ENCODE measurements at places on chromosomes 16 and 17.

DNA sequence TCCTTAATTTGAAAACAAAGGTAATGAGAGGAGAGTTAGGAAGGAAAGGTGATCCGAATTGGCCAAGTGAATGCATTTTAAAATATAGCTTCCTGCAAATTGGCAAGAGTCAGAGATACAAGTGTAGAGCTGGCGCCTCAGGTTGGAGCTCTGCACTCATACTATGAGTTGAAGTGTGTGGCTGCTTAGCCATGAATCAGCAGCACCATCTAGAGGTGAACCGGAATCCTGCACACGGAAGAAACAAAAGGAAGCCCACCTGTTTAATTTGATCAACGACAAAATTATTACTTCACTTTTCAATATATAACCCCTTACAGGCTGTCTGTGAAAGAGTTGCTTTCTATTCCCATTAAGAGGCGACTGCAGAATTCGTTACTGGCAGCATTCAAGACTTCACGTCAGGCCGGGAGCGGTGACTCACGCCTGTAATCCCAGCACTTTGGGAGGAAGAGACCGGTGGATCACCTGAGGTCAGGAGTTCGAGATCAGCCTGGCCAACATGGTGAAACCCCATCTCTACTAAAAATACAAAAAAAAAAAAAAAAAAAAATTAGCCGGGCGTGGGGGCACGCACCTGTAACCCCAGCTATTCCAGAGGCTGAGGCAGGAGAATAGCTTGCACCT is 1253.7 kb upstream of the CDH8 start:
- H3K4me1 ChIP-seq, result no peaks in the 10 kb centered on the region
- H3K27ac ChIP-seq, result no peak overlapping the region
- no peaks in the 10 kb centered on the region for H3K27me3 ChIP-seq
- H3K4me3 ChIP-seq, result no peak overlapping the region

GRCh38 chr16:49910541-49911071 is 54.7 kb upstream of the ZNF423 start:
- no peak for DNase-seq
- H3K4me1 ChIP-seq, result no peaks in the 10 kb centered on the region
- no peaks in the 10 kb centered on the region for H3K36me3 ChIP-seq
- H3K4me3 ChIP-seq, result no peak overlapping the region
- H3K27ac ChIP-seq, result no peak overlapping the region
- peaks cover 4% of the 10 kb centered on the region for H3K27me3 ChIP-seq

DNA sequence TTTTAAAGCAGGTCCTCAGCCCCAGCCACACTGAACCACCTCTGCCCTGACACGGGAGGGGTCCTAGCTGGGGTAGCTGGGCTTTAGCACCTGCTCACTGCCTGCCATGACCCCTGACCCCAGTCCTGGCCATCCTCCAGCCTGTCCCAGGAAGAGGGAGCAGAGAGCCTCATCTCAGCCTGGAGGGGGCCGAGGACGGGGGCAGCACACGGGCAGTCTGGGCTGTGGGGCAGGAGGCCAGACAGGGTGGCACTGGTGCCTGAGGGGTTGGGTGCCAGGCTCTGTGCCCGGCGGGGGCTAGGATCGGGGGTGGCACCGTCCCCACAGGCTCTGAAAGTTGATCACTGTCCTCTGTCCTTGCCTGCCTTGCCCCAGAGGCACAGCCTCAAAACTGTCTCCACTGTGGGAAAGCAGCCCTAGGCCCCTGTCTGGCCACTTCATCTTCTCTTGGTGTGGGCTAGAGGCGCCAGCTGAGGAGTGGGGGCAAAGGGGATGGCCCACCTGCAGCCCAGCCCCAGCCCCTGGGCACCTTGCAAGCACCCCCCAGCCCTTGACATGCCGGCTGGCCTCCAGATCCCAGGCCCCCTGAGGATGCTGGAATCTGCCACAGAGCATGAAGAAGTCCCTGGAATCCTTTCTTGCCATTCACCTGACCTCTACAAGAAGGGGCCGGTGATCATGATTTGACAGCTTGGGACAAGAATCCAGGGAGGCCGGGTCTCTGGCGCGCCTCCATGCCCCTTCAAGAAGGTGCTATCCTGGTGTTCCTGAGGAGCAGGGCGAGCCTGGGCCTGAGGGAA is 15.7 kb downstream of the ENDOV start:
- no peak for DNase-seq
- H3K4me3 ChIP-seq, result no peak overlapping the region
- H3K27me3 ChIP-seq, result no peaks in the 10 kb centered on the region
- H3K27ac ChIP-seq, result no peak overlapping the region
- peaks cover 19% of the 10 kb centered on the region for H3K4me1 ChIP-seq
- H3K36me3 ChIP-seq, result no peaks in the 10 kb centered on the region

DNA sequence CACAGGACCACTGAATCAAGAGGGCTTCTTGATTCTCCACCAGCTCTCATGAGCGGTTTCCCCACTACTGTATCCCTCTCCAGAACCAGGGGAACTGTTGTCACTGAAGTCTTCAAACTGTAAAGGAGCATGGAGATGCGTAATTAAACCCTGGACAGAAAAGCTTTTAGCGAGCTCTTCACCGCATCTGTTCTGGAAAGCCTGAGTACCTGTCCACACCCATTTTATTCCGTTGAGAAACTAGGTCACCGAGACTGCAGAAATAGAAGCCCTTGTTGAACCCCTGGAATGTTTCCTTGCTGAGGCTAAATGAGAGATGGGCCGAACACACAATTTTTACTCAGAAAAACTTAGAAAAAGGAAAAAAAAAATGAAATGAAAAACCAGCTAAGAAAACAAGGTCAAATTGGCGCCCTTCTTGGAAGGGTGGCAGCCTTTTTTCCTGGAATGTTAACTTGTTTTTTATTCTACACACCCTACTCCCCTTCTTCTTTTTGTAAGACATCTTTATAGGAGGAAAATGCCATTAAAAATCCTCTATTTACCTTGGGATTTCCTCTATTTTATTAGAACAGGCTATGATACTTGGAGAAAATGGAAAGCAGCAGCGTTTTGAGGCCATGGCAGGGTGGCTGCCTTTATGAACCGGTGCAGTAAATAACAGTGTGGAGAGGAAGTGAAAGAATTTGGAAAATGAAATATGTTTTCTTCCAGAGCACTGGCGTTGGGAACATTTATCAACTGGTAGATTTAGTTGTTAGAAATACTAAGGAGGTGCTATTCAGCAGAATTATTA is 52.6 kb upstream of the CRISPLD2 start:
- H3K27ac ChIP-seq, result no peak overlapping the region
- peaks cover 41% of the 10 kb centered on the region for H3K36me3 ChIP-seq
- no peak for DNase-seq
- no peaks in the 10 kb centered on the region for H3K4me1 ChIP-seq
- no peaks in the 10 kb centered on the region for H3K27me3 ChIP-seq
- H3K4me3 ChIP-seq, result no peak overlapping the region

- peaks cover 14% of the 10 kb centered on the region for H3K36me3 ChIP-seq
- H3K27ac ChIP-seq, result no peak overlapping the region
- no peak for DNase-seq
- no peaks in the 10 kb centered on the region for H3K27me3 ChIP-seq
- H3K4me3 ChIP-seq, result no peak overlapping the region
- H3K4me1 ChIP-seq, result no peaks in the 10 kb centered on the region
These were observed 14.1 kb downstream of the TTYH2 start for GRCh38 chr17:74227271-74228080.

GRCh38 chr17:40086150-40087044 is 14.0 kb downstream of the NR1D1 start:
- H3K27me3 ChIP-seq, result no peaks in the 10 kb centered on the region
- peaks cover 13% of the 10 kb centered on the region for H3K36me3 ChIP-seq
- H3K4me1 ChIP-seq, result peaks cover 8% of the 10 kb centered on the region
- DNase-seq, result no peak
- H3K4me3 ChIP-seq, result no peak overlapping the region

DNA sequence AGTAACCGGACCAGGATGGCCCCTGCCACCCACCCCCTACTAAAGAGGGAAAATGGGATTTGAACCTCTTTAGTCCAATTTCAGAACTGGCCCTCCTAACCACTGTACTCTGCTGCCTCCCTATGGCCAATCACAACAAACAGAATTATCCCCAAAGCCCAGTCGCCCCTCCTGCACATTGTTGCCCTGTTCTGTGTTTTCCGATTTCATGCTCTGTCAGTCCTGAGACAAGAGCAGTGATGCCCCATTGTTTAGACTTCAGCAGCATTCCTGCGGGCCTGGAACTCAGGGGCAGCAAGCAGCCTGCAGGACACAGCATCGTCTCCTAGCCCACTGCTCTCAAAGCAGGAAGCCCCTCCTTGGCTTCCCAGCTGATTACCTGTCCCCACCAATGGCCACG is 20.5 kb upstream of the KLHL11 start:
- DNase-seq, result no peak
- H3K27ac ChIP-seq, result no peak overlapping the region
- H3K36me3 ChIP-seq, result peaks cover 69% of the 10 kb centered on the region
- H3K4me3 ChIP-seq, result no peak overlapping the region
- no peaks in the 10 kb centered on the region for H3K4me1 ChIP-seq
- H3K27me3 ChIP-seq, result no peaks in the 10 kb centered on the region

- DNase-seq, result no peak
- no peaks in the 10 kb centered on the region for H3K27me3 ChIP-seq
- no peak overlapping the region for H3K27ac ChIP-seq
- H3K36me3 ChIP-seq, result no peaks in the 10 kb centered on the region
- H3K4me1 ChIP-seq, result peaks cover 61% of the 10 kb centered on the region
- H3K4me3 ChIP-seq, result no peak overlapping the region
These were observed 29.9 kb downstream of the ACTG1 start for GRCh38 chr17:81482673-81483072.

DNA sequence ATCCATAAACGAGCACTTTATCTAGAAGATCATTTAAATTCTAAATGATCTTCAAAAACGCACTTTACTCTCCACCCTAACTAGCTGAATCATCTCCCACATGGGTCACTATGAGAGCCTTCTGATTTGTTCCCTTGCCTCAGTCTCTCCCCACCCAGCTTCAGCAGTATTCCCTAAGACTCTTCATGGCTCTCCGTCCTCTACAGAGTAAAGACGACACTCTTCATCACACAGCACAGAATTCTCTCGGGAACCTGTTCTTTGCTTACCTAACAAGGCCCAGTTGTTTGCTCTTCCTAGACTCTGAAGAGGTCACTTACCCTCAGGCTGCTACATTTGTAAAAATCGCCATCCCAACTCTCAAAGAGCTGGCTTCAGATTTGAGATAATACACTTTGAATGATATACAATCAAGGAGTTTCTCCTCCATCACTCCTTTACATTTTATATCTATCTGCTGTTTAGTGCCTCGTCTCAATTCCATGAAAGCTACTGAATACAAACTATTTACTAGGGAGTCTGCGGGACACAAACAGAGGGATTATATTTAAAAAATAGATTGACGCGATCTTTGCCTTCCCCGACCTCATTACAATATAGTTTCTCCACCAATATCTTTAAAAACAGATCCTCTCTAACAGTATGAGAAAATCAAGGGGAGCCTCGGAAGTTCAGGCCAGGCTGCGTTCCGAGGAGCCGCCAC is 511 bp upstream of the LIG3 start:
- no peaks in the 10 kb centered on the region for H3K27me3 ChIP-seq
- no peak for DNase-seq
- peaks cover 19% of the 10 kb centered on the region for H3K36me3 ChIP-seq
- H3K27ac ChIP-seq, result peak overlapping the region; percentile 99
- H3K4me1 ChIP-seq, result peaks cover 11% of the 10 kb centered on the region
- peak overlapping the region; percentile 98 for H3K4me3 ChIP-seq

DNA sequence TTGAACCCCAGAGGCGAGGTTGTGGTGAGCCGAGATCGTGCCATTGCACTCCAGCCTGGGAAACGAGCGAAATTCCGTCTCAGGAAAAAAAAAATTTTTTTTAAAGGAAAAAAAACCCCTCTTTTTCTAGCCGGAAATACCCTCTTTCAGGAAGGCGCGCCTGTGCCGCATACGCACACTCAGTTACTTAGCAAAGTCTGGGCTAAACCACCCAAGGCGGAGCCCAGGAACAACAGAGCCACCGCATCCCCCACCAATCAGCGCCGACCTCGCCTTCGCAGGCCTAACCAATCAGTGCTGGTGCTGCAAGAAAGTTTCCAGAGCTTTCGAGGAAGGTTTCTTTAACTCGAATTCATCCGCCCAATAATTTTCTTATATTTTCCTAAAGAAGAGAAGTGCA is 510.4 kb downstream of the KCNJ18 start:
- H3K4me1 ChIP-seq, result no peaks in the 10 kb centered on the region
- H3K4me3 ChIP-seq, result no peak overlapping the region

GRCh38 chr16:85168732-85169256 is 56.5 kb upstream of the CIBAR2 start:
- DNase-seq, result no peak
- H3K4me1 ChIP-seq, result peaks cover 18% of the 10 kb centered on the region
- peak overlapping the region; percentile 40 for H3K27ac ChIP-seq
- peak overlapping the region; percentile 47 for H3K4me3 ChIP-seq
- H3K27me3 ChIP-seq, result peaks cover 5% of the 10 kb centered on the region
- no peaks in the 10 kb centered on the region for H3K36me3 ChIP-seq

DNA sequence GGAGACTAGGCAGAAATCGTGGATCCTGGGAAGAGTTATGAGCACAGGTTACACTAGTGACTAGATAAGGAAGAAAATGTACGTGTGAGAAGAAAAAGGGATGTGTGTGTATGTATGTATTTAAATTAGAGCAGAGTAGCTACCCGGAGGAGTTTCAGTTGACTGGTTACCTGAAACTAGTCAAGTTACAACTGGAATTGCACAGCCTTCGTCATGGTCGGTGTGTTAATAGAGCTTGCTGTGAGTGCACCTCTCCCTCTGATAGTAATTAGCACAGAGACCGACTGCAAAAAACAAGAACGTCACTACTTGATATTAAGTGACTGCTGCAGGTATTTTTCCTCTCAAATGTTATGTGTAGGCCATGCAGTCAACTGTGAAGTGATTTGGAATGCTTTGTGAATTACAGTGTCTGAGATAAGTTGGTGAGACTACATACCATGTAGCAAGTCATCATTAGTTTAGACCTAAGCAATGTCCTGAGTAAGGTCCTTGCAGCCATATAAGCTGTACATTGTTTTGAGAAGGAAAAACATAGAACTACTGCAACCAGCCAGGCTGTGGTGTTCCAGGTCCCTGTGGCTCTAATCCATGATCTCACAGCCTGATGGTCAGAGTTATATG is 95.7 kb downstream of the WNT3 start:
- H3K27me3 ChIP-seq, result no peaks in the 10 kb centered on the region
- peak overlapping the region; percentile 35 for H3K27ac ChIP-seq
- H3K4me1 ChIP-seq, result peaks cover 20% of the 10 kb centered on the region
- DNase-seq, result no peak
- peaks cover 28% of the 10 kb centered on the region for H3K36me3 ChIP-seq

DNA sequence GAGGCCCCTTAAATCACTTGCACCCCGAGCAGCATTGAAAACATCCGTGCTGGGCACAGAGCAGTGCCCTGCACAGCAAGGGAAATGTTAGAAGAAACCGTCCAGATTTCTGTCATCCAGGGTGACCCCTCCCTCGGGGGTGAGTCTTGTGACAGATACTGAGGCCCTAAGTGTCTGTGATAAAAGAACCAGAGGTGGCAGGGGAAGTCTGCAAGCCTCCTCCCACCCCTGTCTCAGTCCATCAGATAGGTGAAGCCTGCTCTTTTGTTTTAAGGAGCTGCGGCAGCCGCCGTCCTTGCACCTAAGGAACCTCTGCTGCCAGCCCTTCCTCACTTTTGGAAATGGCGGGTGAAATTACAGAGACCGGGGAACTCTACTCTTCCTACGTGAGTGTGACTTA is 845 bp upstream of the NAT9 start:
- no peaks in the 10 kb centered on the region for H3K27me3 ChIP-seq
- peaks cover 20% of the 10 kb centered on the region for H3K36me3 ChIP-seq
- peak overlapping the region; percentile 82 for H3K4me3 ChIP-seq
- H3K27ac ChIP-seq, result peak overlapping the region; percentile 87
- no peak for DNase-seq
- peaks cover 15% of the 10 kb centered on the region for H3K4me1 ChIP-seq

Measured in esophagus squamous epithelium (tissue), 5 donors.